ENCODE measurements at places on chromosomes 3 and 15.

DNA sequence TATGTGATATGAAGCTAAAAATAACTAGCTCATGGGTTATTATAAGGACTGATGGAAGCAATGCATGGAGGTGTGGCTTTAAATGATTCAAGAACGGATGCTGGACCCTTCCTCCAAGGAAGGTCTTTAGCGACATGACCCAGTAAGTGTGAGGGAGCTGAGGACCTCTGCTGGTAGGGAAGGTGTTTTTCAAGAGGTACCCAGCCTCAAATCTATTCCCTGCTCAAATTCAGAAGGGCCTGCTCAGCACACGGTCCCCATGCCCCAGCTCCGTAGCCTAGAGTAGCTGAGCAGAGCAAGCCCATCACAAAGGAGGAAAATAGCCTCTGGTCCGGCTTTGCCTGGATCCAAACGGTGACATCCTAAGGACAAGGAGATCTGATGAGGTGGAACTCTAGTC, 266.2 kb upstream of the IGF1R start:
- DNase-seq, result no peak

GRCh38 chr3:43496740-43497375, 125.0 kb downstream of the ANO10 start:
- DNase-seq, result no peak

DNA sequence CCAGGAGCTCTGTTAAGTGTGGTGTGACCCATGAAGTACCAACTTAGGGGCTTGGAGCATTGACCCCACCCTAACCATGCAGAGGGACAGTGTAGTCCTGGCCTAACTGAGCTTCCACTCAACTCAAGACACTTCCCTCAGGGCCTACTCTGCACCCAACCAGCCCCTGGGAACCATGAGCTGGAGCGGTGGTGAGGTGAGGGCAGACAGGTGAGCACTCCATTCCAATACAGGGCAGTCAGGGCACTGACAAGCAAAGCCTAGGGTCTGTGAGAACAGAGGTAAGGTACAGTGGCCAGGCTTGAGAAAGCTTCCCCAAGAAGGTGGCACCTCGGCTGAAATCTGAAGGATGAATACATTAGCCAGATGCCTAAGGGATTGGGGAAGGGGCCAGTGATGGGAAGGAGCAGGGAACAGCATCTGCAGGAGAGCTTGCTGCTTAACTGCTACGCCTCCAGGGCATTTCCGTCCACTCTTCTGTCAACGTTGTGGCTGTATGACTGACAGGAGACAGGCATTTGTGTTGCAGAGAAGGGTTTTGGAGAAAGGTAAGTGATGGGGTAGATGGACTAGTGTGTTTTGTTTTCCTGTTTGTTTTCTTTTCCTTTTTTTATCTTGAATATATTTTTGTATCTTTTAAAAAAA, 243.5 kb upstream of the TRIM42 start:
- DNase-seq, result no peak

GRCh38 chr3:129315223-129315997, 36.7 kb downstream of the HMCES start:
- DNase-seq, result no peak

DNA sequence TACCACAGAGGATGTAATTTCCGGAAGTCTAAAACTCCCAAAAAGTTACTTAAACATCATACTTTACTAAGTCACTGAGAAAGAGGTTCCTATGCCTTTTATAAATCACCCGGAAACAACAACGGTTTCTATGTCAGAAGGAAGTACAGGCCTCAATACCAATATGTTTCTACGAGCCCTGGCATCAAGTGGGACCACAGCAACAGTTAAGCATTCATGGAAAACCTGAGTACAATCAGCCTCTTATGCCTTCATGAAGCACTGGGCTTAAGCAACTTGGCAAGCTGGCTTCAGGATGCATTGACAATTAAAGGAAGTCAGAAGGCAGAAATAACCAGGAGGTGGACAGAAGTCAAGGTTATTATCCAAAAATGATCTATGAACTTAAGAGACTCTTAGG, 19.1 kb upstream of the B3GNT5 start:
- no peak for DNase-seq

DNA sequence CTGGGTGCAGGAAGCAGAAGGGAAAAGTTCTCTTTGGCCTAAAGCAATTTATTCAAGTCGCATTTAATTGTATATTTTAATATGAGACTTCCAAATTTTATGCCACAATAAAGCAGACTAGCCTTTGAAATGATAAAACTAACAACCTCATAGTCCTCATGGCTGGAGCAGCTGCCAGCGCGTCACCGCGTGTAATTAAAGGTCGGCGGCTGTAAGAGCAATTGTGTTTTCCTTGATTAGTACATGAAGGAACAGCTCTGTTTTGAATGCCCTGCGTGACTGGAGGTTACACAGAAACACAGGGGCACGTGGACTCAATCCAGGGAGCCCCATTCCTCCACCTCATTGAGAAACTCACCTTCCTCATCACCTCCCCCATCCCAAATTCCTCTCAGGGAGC, 10.1 kb upstream of the LRRC15 start:
- DNase-seq, result no peak

- DNase-seq, result no peak
Observed at GRCh38 chr3:109532257-109533216, 195.2 kb upstream of the DPPA4 start.

DNA sequence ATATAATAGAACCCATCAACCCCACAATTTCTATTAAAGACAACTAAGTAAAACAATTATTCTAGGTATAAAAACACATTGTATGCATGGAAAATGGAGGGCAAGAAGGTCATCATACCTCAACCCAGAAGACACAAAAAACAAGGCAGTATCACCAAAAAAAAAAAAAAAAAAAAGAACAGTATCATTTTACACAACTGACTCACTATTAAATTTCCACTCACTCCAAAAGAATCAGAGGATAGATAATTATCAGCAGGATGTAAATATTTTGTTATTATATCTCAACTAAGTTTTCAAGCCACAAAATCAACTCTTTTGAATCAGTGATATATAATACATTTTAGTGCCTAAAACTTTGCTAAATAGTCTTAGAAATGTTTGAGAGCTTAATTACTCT, 55.0 kb downstream of the CLASP2 start:
- no peak for DNase-seq

- no peak for DNase-seq
Observed at GRCh38 chr3:107432013-107432515, 54.8 kb downstream of the CCDC54 start.

DNA sequence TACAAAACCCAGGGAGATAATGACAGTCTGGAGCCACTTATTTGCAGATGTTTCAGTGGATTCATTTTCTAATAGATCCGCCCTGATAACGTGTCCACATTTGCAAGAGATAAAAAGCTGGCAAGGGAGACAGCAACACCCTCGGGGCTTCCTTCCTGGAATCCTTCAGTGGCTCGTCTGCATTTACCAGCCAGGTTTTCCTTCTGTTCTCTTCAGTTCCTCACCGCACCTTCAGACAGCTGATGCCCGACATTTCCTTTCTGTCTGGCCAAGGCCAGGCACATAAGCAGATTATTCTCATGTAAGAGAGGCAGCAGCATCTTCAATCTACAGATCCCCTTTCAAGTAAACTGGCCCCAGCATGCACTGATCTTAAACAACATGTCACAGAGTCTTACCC, 56.2 kb upstream of the SPATA12 start:
- no peak for DNase-seq

- no peak for DNase-seq
Observed at GRCh38 chr3:97692831-97693230, 71.7 kb upstream of the ARL6 start.

DNA sequence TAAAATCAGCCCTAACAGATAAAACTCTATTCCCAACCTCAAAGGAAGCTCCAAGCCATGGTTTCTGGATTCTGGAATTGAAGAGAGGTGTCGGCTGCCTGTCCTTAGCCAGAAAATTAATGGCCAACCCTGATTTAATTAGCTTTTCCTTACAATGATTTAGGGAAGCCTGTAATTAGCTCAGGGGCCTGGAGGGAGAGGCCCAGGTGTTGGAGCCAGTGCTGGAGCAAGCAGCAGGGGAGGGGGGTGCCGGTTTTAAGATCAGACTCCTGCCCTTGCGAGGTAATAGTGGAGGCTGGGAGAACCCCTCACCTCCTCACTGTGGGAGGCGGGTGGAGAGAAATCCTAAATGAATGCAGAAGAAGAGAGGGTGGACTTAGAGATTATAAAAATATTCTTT, 14.7 kb upstream of the ATP2B2 start:
- DNase-seq, result no peak

Data from GM12878 (cell line).